ENCODE measurements at places on chromosomes 6 and 20.

- DNase-seq = no peak
These were observed 195.5 kb upstream of the FBXL4 start for GRCh38 chr6:99143108-99143861.

DNA sequence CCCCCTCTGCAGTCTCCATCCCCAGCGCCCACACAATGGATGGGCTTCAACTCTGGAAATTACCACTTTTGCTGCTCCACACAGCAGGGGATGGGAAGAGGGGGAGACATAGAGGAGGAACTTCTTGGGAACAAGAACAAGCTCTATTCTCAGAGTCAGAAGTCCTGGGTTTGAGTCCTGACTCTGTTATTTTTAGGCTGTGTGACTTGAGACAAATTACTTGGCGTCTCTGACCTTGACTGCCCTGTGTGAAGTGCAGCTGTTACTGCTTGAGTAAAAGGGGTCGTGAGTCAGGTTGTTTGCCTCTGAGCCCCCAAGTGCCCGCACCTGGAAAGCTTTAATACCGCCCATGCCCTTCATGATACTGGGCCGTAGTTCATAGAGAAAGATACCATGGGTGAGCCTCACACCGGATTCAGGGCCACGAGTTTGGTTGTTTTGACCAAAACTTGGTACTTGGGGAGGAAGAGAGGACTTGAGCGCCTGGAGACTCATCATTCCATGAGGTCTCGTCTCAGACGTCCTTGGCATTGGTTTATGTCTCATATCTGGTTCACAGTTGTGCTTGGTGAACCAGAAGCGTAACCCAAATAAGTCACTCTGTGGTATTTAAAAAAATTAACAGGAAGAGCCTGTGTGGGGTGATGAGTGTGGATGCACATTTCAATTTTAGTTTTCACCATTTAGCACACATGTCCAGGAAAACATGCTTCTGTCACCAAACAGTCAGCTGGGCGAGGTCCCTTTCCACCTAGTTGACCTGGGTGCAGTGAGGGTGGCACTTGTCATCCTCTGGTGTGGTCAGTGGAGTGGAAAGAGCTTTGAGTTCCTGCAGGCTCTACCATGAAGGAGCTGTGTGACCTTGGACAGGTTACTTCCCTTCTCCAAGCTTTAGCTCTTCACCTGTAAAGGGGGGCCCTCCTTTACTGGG, 75.6 kb downstream of the CDC5L start:
- no peak for DNase-seq

GRCh38 chr6:81998432-81998831, 246.0 kb upstream of the TENT5A start:
- DNase-seq = no peak

DNA sequence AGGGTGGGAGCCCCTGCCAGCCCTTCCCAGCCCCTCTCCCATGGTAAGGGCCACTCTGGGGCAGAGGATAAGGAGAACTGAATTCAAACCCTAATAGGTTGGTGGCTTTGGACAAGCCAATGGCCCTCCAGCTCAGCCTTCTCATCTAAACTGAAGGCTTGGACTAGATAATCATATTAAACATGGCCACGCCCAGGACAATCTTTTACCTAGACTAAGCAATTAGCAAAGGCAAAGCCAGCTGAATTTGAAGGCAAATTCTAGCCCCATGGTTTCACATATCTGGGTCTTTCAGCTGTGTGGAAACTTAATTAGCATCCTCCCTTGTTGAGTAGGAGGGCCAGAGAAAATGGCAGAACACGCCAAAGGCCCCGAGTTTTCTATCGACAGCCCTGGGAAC, 10.7 kb downstream of the SLC22A23 start:
- no peak for DNase-seq

DNA sequence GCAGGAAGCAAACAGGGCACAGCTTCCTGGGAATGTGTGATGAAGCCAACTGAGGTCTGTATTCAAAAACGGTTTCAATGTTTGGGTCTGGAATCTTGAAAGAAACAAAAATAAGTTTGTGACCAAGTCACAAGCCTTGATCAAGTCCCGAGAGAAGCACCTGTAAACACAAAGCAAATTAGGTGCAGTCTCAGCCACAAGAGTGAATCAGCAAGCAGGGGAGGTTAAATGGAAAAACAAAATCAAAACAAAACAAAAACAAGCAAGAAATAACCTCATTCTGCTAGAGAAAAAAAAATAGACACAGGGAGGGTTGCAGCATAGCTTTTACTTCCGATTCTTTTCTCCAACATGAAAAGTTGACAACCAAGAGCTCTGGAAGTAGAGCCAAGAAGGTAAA, 201.7 kb downstream of the CLIC5 start:
- no peak for DNase-seq

DNA sequence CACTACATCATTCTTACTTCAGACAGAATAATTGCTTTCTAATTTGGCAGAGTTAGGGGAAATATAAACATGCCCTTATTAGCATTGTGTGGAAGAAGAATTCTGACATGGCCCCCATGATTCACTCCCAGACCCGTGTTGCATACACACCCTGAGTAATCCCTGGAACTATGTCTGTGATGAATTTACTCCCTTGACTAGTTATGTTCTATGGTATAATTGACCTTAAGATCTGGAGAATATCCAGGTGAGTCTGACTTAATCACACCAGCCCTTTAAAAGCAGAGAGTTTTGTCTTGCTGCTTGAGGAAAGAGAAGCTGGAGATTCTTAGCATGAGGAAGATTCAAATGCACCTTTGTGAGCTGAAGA, 262.9 kb downstream of the SOX4 start:
- no peak for DNase-seq

DNA sequence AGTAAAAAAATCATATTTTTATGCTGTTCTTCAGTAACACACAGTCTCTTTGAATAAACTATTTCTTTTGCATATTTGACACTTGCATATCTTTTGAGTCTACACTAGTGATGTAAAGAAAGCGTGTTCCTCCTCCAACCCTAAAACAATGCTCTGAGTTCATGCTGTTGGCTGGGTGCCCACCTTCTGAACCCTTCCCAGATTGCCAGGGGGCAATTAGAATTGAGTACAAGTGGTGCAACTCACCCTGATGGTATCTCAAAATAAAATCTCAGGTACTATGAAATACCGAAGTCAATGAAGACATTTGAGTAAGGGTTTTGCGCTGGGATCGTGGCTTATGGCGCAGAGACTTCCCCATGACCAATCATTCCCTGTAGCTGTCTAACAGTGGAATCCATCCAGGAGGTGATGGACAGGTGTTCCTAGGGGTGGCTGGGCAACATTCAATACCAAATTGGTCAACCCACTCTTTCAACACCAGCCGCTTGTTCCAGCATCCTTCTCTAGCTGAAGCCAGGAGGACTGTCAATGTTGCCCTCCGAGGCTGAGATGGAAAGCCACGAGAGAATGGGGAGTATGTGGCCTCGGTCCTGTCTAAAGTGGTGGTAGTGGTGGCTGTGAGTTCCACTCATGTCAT, 94.4 kb upstream of the ZNFX1 start:
- no peak for DNase-seq

GRCh38 chr6:63643862-63644261, 8.3 kb downstream of the PHF3 start:
- DNase-seq = no peak

DNA sequence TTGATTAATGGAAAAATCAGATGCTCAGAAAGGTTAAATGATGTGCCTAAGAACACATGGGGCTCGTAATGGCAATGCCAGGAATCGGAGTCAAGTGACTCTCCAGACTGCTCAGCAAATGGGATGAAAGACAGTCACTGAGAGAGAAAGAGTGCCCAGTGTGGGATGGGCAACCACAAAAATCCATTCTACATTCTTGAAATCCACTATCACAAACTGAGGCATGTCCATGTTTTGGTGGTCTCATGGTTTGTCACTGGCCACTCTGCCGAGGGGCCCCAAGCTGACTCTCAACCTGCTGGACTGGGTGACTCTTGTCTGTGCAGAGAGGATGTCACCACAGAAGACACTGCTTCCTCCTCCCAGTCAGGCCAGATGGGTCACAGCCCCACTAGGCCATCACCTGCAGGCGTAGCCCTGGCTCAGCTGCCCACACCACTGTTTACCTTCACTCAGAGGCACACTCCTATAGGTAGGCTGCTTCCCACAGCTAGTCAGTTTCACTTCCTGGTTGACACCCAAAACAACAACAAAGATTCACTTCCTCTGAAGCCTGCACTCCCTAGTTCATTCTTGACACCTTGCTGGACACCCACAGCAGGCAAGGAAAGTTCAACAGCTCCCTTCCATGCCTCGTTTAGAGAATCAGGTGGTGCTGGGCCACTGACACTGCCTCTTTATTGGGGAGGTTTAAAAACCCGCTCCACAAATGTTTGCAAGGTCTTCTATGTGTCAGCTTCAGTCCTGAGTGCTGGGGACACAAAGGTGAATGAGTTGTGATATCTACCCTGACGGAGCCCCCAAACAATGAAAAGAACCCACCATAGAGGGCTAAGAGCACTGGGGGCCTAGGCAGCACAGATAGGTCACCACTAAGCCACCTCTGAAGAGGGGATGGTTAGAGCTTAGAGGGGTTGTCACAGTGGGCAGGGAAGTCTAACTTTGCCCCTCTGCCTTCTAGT, 21.7 kb downstream of the MAP1LC3A start:
- no peak for DNase-seq

- DNase-seq = no peak
These were observed 619.0 kb downstream of the PHF3 start for GRCh38 chr6:64254558-64254957.

- no peak for DNase-seq
These were observed 23.9 kb downstream of the SUN5 start for GRCh38 chr20:32980131-32980941.

DNA sequence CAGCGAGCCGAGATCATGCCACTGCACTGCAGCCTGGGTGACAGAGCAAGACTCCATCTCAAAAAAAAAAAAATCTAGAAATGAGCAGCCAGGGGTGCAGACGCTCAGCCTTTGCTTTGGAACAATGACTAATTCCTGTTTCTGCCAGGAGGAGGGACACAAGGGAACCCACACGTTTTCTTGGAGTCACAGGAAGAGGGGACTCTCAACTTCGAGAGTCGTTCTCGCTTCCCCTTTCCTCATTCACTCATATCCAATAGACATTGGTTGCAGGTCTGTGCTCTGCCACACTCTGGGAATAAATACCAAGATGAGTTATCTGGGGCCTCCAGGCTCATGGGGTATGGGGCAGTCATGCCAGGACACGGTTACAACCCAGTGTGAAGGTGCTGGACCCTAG, 91.5 kb upstream of the RREB1 start:
- no peak for DNase-seq

- DNase-seq = no peak
These were observed 33.5 kb upstream of the ADIG start for GRCh38 chr20:38547288-38548085.

DNA sequence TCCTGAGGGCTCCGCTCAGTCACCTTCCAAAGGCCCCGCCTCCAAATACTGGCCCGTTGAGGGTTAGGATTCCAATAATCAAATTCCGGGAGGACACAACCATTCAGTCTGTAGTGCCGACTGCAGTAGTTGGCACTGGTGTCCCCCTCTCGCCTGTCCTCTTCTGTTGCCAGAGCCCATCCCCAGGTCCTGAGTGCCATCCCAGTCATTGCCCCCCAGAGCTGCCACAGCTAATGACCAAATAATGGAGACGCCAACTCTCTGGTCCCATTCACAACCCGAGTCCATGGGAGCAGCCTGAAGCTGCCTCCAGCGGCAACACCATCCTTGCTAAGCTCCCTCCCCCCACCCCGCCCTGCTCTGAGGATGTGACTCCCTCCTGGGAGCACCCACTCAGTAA, 115.9 kb downstream of the JPH2 start:
- DNase-seq = no peak

GRCh38 chr6:147506704-147507114, 1.8 kb upstream of the SAMD5 start:
- DNase-seq = no peak

DNA sequence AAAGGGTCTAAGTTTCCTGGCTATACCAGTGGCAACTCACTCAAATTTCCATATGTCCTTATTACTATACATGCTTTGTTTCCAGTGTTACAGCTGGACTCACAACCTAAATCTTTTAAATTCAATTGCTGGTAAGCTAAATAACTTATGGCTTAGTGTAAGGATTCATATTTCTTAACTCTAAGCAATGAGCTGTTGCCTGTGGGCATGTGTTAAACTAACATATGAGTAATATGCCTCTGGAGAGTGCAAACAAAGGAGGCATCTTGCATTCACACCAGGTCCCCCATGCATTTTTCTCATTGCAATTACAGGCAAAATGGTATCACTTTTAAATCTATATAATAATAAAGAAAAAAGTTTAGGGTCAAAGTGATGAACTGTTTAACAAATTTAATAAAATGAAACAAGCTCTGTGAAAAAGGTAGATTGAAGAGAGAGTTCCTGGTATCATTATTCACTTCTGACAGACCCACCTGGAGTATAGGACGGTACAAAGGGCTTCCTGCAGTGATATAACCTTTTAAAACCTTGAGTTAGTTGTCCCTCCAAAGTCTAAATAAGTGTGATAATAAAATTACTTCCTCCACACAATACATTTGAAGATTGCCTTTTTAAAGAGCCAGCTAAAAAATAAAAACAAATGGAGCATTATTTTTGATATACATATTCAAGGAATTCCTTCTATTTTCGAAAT, 57.6 kb upstream of the HMGCLL1 start:
- no peak for DNase-seq

DNA sequence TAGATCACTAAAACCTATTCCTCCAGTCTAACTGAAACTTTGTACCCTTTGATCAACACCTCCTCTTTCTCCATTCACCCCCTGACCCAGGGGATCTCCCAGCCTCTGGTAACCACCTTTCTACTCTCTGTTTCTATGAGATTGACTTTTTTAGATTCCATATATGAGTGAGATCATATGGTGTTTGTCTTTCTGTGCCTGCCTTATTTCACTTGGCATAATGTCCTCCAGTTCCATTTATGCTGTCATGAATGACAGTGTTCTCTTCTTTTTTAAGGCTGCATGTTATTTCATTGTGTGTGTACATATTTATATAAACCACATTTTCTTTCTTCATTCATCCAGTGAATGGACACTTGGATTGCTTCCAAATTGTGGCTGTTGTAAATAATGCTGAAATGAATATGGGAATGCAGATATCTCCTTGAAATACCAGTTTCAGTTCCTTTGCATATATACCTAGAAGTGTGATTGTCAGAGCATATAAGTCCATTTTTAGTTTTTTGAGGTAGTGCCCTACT, 57.7 kb downstream of the DHX35 start:
- DNase-seq = no peak

GRCh38 chr6:70353448-70353847, 50.6 kb upstream of the COL9A1 start:
- no peak for DNase-seq

- DNase-seq = no peak
These were observed 138.7 kb downstream of the FOXO3 start for GRCh38 chr6:108699290-108700041.

- DNase-seq = no peak
These were observed at the start of gene DEFB112 for GRCh38 chr6:50049829-50050228. DEFB112 (minus strand) TSS chr6:50049929; CDS start chr6:50049869, 60 bp downstream.
